ENCODE measurements at places on chromosomes 4 and X.

- H3K27ac ChIP-seq, result peak overlapping the region; percentile 94
- H3K4me1 ChIP-seq, result peaks cover 68% of the 10 kb centered on the region
- H3K4me3 ChIP-seq, result peak overlapping the region; percentile 82
These were observed 3.8 kb downstream of the MTM1 start for GRCh38 chrX:150572206-150572605.

DNA sequence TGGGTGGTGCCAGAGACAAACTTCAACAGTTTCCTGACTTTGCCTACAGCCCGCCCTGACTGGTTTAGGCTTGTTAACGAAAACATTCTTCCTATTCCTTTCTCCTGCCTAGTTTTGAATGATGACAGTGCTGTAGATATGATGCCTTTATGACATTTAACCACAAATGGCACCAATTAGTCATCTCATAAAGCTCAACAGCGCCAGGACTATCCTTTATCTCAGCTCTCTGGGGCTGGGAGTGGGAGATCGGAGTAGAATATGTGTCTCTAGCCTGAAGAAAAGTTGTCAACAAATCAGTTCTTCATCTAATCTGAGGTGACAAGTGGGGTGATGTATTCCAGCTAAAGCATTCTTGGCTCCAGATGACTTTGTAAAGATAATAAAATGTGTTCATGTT is 64.6 kb upstream of the SH3RF1 start:
- no peaks in the 10 kb centered on the region for H3K27me3 ChIP-seq
- H3K4me1 ChIP-seq, result no peaks in the 10 kb centered on the region
- DNase-seq, result no peak
- H3K4me3 ChIP-seq, result no peak overlapping the region
- H3K36me3 ChIP-seq, result no peaks in the 10 kb centered on the region

- H3K4me3 ChIP-seq, result no peak overlapping the region
- peaks cover 22% of the 10 kb centered on the region for H3K4me1 ChIP-seq
- H3K27me3 ChIP-seq, result peaks cover 4% of the 10 kb centered on the region
- H3K36me3 ChIP-seq, result no peaks in the 10 kb centered on the region
- no peak for DNase-seq
These were observed 207.3 kb upstream of the CLNK start for GRCh38 chr4:10891866-10892265.

DNA sequence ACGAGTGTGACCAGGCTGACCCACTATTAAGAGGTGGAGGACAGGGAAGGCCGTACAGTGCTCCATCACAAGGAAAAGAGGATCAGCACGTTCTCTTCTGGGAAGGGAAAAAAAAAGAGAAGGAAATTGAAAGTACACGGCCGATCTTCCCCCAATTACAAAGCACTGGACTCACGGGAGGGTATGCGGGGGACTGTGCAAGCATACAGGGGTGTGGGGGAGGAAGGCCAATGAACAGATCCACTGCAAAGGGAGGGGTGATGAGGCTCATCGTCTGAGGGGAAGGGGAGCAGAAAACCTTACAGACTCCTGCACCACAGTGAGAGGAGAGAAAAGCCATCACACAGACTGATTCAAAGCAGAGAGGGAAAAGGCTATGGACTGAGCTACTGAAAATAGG is 1.1 kb downstream of the ELK1 start:
- no peak for DNase-seq
- no peaks in the 10 kb centered on the region for H3K27me3 ChIP-seq
- peaks cover 60% of the 10 kb centered on the region for H3K4me1 ChIP-seq
- H3K27ac ChIP-seq, result peak overlapping the region; percentile 97

DNA sequence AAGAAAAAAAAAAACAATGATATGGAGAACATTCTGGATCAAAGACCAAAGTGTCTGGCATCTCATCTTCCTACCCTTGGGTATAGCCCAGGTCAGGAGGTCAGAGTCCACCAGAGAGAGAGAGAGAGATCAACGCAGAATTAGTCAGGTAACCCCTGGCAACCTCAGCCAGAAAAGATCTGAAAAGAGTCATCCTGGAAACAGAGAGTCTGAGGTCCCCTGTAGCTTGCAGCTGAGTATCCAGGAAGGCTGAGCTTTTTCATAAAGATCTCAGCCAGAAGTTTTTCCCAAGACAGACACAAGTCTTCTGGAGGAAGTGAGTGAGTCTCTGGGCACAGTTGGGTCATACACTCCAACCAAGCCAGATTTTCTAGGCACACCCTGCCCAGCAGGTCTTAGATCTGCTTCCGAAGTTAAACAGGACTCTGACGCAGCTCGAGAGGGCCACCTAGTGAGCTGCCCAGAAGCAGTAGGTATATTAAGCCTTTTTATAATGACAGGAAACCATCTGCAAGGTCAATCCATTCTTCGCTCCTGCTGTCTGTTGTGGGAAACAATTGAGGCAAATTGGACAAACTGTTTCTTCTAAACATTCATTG is 35.7 kb downstream of the ACE2 start:
- no peaks in the 10 kb centered on the region for H3K4me1 ChIP-seq
- H3K36me3 ChIP-seq, result no peaks in the 10 kb centered on the region
- H3K27me3 ChIP-seq, result peaks cover 5% of the 10 kb centered on the region
- DNase-seq, result peak; percentile 9
- H3K4me3 ChIP-seq, result no peak overlapping the region

GRCh38 chr4:1467581-1468458 is 61.6 kb upstream of the NKX1-1 start:
- no peaks in the 10 kb centered on the region for H3K36me3 ChIP-seq
- DNase-seq, result no peak
- no peak overlapping the region for H3K4me3 ChIP-seq
- no peak overlapping the region for H3K27ac ChIP-seq
- H3K27me3 ChIP-seq, result no peaks in the 10 kb centered on the region
- H3K4me1 ChIP-seq, result no peaks in the 10 kb centered on the region

DNA sequence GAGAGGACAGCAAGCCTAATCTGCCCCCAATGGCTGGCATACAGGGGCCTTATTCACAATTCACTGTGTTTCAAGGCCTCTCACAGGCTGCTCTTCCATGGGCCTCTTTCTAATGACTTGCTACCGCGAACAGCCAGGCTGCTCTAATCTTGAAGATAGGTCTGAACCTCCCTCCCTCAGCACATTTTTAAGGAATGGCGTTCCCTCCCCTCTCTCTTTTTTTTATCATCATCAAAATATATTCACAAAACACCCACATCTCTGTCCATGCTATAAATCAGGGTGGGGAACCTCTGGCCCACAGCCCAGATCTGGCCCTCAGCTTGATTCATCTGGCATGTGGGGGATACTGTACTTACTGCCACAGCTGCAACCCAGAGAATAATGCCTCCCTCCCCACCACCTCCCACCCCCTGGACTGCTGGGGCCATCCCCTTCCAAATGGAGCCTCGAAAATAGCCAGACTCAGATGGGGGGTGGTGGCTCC is 76.2 kb upstream of the PLAC1 start:
- H3K4me1 ChIP-seq, result no peaks in the 10 kb centered on the region
- H3K36me3 ChIP-seq, result no peaks in the 10 kb centered on the region

- H3K27me3 ChIP-seq, result no peaks in the 10 kb centered on the region
- no peaks in the 10 kb centered on the region for H3K4me1 ChIP-seq
- H3K27ac ChIP-seq, result no peak overlapping the region
- no peaks in the 10 kb centered on the region for H3K36me3 ChIP-seq
These were observed 93.2 kb downstream of the WFS1 start for GRCh38 chr4:6362896-6363295.

DNA sequence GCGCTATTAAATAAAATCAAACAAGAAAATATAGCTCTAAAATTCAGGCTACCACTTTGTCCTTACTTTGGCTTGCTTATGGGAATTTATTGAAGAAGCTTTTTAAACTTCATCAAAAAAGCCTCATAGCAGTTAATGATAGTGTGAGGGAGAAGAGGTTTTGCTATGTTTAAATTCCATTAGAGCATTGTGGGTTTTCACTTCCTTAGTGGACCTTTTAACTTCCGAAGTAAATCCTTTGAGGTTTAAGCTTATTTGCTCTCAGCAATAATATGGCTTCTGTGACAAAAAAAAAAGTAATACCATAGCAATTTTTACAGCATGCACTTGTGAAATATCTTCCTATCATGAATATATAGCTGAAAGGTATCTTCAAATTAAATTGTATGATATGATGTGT is 120.2 kb upstream of the NDST4 start:
- H3K27ac ChIP-seq, result no peak overlapping the region
- no peak for DNase-seq
- no peaks in the 10 kb centered on the region for H3K27me3 ChIP-seq
- H3K36me3 ChIP-seq, result no peaks in the 10 kb centered on the region
- H3K4me1 ChIP-seq, result no peaks in the 10 kb centered on the region

GRCh38 chrX:9609987-9610386 is 145.1 kb downstream of the TBL1X start:
- H3K27ac ChIP-seq, result no peak overlapping the region
- H3K36me3 ChIP-seq, result no peaks in the 10 kb centered on the region
- H3K4me3 ChIP-seq, result no peak overlapping the region

GRCh38 chrX:15242899-15243555 is 26.9 kb downstream of the ASB9 start:
- H3K4me1 ChIP-seq, result peaks cover 10% of the 10 kb centered on the region
- H3K4me3 ChIP-seq, result no peak overlapping the region
- H3K27me3 ChIP-seq, result peaks cover 2% of the 10 kb centered on the region
- H3K27ac ChIP-seq, result no peak overlapping the region
- no peak for DNase-seq
- no peaks in the 10 kb centered on the region for H3K36me3 ChIP-seq

- no peak overlapping the region for H3K27ac ChIP-seq
- no peak for DNase-seq
- no peak overlapping the region for H3K4me3 ChIP-seq
These were observed 29.9 kb upstream of the UBE2NL start for GRCh38 chrX:143854006-143854405.

DNA sequence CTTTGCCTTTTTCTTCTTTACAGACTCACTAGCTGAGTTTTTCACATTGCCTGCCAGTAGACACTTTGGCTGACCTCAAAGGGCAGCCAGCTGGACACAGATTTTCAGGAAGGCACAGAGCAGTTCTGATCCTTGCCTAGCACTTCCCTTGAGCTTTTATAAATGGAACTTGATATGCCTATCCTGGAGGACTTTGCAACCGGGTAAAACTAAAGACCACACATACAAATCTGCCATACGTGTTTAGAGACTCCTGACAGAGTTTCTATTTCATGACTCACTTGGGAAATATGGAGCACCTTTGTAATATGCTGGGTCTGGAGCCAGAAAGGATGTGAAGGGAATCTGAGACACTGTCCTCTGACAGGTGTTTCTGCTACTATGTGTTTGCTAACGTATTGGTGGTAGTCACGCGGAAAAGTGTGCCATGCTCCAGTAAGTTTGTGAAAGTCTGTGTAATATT is 56.7 kb upstream of the RASSF6 start:
- H3K4me1 ChIP-seq, result no peaks in the 10 kb centered on the region
- H3K36me3 ChIP-seq, result no peaks in the 10 kb centered on the region
- H3K4me3 ChIP-seq, result no peak overlapping the region
- no peak for DNase-seq
- no peak overlapping the region for H3K27ac ChIP-seq

GRCh38 chr4:22510750-22511149 is 5.1 kb downstream of the ADGRA3 start:
- no peak for DNase-seq
- H3K36me3 ChIP-seq, result peaks cover 18% of the 10 kb centered on the region
- no peaks in the 10 kb centered on the region for H3K27me3 ChIP-seq
- H3K27ac ChIP-seq, result no peak overlapping the region

GRCh38 chr4:2867758-2868491 is 24.3 kb downstream of the ADD1 start:
- no peaks in the 10 kb centered on the region for H3K27me3 ChIP-seq
- peaks cover 17% of the 10 kb centered on the region for H3K36me3 ChIP-seq

GRCh38 chrX:9310616-9311015 is 154.2 kb upstream of the TBL1X start:
- H3K36me3 ChIP-seq, result no peaks in the 10 kb centered on the region
- H3K27ac ChIP-seq, result no peak overlapping the region
- no peak overlapping the region for H3K4me3 ChIP-seq
- H3K4me1 ChIP-seq, result peaks cover 7% of the 10 kb centered on the region
- no peaks in the 10 kb centered on the region for H3K27me3 ChIP-seq

DNA sequence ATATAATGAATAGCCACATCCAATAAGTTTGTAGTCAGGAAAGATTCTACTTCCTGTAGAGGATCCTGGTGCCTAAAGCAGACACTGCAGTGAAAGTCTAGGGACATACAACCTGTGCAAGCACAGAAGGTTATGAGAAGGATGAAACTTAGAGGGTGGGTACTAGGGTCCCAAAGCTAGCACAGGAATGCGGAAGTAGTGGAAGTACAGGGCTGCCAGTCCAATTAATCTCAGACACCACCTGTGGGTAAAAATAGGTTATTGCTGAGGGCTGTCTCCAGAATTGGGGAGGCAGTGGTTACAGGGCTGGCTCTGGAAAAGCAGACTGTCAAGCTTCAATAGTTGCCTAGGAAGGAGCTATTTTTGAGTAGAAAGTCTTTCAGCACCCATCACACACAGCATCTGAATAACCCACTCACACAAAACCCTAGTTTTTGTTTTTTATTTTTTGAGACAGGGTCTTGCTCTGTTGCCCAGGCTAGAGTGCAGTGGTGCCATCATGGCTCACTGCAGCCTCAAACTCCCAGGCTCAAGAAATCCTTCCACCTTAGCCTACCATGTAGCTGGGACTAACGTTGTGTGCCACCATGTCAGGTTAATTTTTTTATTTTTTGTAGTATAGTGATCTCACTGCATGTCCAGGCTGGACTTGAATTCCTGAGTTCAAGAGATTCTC is 50.8 kb upstream of the ELF2 start:
- DNase-seq, result no peak
- peaks cover 11% of the 10 kb centered on the region for H3K4me1 ChIP-seq
- no peaks in the 10 kb centered on the region for H3K27me3 ChIP-seq
- H3K4me3 ChIP-seq, result no peak overlapping the region
- H3K27ac ChIP-seq, result no peak overlapping the region

- H3K27ac ChIP-seq, result no peak overlapping the region
- no peak for DNase-seq
- H3K4me3 ChIP-seq, result no peak overlapping the region
- no peaks in the 10 kb centered on the region for H3K4me1 ChIP-seq
These were observed 5.9 kb upstream of the ANOS1 start for GRCh38 chrX:8737883-8738282.

- DNase-seq, result no peak
- no peaks in the 10 kb centered on the region for H3K4me1 ChIP-seq
- H3K36me3 ChIP-seq, result no peaks in the 10 kb centered on the region
- no peak overlapping the region for H3K27ac ChIP-seq
- H3K27me3 ChIP-seq, result no peaks in the 10 kb centered on the region
These were observed 90.4 kb upstream of the PJA1 start for GRCh38 chrX:69255441-69256290.

DNA sequence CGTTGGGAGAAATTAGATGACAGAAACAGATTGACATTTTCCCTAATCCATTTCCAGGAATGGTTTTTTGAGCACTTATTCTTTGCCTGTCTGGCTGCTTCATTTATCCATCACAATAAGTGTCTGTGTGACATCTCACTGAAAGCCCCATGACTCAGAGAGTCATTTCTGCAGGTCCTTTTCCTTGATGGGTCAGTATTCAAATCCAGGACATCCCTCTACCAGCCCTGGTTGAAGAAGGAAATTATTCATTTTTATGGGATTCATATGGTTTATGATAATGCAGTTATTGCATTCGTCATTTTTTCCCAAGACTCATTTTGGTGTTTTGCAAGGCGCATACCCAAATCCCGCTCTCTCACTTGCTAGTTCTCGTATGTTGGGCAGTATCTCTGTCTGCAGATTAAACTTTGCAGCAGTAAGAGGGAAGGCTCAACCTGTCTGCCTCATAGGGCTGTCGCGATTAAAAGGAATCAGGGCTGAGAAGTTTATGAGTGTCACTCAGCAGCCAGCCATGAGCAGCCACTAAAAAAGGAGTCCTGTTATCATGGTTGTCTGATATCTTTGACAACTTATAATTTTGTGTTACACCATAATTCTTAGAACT is 44.0 kb downstream of the GYG2 start:
- H3K27me3 ChIP-seq, result peaks cover 3% of the 10 kb centered on the region
- no peak overlapping the region for H3K27ac ChIP-seq
- no peaks in the 10 kb centered on the region for H3K36me3 ChIP-seq
- DNase-seq, result no peak

GRCh38 chr4:176708771-176709311 is 83.9 kb downstream of the VEGFC start:
- no peaks in the 10 kb centered on the region for H3K36me3 ChIP-seq
- no peaks in the 10 kb centered on the region for H3K27me3 ChIP-seq
- no peak overlapping the region for H3K27ac ChIP-seq
